Stimulated activated naive CD4-positive, alpha-beta T cell treated with Interleukin-2 at 50 U/mL for 16 hours (primary cell): ENCODE measurements at places on chromosomes 7 and 10.

DNA sequence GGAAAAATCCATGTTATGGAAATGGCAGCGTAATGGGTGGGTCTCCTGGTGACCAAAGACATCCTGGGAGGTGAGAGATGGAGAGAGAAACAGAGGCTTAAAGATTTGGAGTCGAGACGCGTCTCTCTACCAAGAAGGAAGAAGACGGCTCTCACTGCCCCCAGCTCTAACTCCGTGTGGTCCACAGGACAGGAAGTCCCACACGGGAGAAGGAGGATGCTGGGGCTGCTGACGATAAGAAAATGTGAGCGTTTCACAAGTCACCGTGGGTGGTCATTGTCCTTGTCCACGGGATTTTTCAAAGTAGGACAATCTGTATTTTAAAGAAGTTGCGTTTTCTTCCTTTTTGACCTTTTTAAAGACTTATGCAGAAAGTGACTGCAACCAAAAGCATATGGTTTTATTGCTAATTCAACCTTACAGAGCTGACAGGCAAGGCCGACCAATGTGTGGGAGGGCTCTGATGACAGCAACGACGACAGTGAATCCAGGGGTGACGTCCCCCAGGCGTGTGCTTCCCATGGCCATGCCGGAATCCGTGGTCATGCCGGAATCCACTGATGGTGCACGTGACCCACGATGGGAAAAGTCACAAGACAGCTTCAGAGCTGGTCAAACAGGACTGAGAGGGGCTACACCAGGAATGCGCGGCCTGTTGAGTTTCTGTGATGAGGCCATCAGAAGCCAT, 341.2 kb downstream of the PTPRN2 start:
- no peak for DNase-seq

DNA sequence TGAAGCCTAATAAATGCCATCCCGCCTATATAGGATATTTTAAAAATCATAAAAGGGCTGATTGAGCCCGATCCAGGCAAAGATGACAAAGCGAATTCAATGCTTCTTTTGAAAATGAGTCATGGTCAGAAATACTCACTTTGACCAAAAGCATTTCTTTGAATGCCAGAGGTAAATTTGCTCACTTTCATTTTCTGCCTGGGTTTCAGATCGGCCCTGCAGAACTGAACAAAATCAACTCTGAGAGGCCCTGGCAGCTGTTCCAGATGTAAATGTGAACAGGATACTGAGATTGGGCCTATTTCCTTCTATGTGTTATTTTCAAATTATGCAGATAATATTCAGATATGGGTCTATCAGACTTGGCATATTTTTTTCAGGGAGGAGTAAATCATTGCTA, 114.8 kb upstream of the ARID5B start:
- DNase-seq: no peak

- DNase-seq: no peak
These were observed 10.9 kb upstream of the C10orf120 start for GRCh38 chr10:122710576-122710975.

DNA sequence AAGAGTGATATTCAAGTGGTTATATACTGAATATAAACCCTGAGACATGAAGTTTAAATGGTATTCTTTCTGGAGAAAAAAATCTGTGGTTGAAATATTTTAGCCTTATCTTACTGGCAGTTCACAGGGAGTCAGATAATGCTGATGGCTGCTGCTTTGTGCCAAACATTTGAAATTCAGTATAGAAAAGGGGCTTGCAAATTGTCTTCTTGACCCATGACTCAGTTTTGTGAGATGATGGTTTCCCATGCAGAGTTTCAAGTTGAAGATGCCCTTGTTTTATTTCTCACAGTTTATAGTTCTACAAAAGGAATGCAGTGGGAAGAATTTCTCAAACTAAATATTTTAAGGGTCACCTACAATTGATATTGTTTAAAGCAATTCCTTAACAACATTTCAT, 251.1 kb upstream of the MEOX2 start:
- DNase-seq: no peak

DNA sequence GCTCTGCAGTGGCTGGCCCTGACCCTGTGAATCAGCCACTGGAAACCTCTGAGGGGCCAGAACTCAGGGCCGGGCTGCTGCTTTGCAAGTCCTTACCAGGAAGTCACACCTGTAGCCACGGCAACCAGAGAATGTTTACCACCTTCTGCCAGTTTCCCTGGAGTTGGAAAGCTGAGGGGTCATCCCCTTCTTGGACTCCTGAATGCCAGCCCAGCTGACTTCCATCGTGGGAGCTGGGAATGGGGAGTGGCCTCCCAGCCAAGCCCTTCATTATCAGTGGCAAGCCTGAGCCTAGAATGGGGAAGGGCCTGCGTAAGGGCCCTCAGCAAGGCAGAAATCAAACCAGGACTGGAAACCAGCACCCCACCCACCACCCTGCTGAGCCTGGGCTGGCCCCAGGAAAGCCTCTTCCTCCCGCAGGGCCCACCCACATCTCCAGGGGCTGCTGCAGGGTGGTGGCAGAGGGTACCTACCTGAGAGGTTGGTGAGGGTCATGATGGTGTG, 6.5 kb upstream of the CRHR2 start:
- no peak for DNase-seq
